C1 segment of cervical spinal cord (tissue), 14 donors: ENCODE measurements at places on chromosomes 13 and 19.

DNA sequence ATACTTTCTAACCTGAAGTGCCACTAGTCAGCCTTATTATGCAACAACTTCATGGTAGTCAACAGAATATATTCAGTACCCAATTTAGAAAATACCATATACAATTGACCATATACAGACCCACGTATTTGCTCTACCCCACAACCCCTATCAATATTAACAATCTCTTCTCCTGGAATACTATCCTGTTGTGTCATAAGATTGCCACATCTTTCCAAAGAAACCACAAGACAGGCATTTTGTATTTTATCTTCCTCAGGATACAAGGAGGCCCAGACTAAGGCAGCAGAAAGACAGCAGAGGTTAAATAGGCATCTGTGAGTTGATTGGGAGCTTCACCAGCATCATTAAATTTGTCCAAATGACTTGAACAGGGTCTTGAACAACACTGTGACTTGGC, 4.5 kb downstream of the SPART start:
- DNase-seq: no peak

- peak; percentile 29 for DNase-seq
Measured at GRCh38 chr19:39408392-39409207, 2.0 kb downstream of the ZFP36 start.

DNA sequence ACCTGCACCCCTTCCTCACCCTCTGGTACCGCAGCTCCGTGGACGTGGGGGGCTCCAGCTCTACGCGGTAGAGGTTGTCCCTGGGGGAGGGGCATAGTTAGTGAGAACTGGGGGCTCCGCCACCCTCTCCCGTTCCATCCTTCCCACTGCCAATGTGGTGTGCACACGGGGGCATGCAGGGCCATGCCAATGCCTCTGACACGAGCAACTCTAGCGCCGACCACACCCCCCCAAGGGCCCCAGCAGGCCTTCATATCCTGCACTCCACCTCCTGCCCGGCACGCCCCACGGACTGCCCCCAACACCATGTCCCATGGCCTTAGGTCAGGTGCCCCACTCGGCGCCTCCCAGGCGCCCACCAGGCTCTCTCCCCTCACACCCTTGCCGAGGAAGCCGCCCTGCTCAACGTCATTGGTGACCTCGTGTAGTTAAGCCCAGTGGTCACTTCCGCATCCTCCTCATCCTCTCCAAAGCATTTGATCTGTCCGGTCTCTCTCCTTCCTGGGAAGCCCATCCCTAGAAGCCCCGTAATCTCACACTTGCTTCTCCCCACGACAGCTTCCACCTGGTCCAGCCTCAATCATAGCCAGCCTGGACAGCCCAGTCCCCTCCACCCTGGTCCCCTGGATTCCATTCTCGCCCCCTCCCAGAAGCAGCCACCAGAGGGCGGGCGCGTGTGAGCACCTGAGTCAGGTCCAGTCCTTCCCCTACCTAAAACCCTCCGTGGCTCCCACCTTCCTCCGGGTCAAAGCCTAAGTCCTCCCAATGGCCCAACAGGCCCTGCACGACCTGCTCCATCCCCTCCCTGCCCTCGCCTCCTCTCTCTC, 2.1 kb downstream of the SEMA6B start:
- DNase-seq: no peak

- DNase-seq: no peak
Measured at GRCh38 chr13:46586751-46587514, 34.0 kb downstream of the LRCH1 start.

DNA sequence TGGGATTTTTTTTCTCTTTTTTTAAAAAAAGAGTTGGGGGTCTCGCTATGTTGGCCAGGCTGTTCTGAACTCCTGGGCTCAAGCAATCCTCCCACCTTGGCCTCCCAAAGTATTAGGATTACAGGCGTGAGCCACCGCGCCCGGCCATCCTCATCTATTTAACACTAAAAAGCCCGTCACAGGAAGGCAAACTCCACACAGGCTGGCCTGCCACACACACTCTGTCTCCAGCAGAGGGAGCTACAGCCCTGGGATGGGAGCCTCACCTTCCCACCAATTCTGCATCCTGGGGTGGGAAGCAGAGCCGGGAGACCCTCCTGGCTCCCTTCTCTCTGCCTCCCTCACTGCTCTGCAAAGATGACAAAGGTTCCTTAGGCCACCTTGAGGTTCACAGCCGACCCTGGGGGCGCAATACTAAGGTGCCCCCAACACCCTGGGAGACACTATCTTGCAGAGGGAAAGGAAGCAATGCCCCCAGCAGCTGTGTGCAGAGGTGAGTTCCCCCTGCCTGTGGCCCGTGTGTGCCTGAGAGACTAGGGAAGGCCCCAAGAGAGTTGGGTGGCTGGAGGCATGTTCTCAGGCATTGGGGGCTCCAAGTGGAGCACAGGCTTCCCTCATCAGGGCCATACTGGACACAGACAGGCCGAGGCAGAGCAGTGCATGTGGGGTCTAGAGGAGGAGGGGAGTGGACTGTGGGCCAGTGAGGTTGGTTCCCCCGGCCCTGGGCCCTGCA, 27.4 kb upstream of the TIMM44 start:
- DNase-seq: no peak

DNA sequence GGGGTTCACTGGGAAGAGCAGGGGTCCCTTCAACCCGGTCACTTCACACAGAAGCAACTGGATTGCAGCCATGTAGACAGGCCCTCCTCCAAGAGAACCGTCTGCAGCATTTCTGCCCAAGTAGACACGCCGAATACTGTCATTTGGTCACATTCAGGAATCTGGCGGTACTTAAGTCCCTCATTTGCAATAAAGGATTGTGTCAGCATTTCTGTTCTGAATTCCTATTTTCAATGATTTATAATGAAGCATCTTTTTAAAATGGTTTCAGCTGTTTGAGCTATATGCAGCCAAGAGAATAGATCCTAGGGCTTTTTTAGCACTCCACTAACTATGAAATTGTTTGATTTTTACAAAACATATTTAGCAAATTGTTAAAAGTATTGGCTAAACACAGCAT, 143.5 kb upstream of the SOX1 start:
- no peak for DNase-seq

- no peak for DNase-seq
Measured at GRCh38 chr19:4365791-4366665, 22.7 kb downstream of the MPND start.

DNA sequence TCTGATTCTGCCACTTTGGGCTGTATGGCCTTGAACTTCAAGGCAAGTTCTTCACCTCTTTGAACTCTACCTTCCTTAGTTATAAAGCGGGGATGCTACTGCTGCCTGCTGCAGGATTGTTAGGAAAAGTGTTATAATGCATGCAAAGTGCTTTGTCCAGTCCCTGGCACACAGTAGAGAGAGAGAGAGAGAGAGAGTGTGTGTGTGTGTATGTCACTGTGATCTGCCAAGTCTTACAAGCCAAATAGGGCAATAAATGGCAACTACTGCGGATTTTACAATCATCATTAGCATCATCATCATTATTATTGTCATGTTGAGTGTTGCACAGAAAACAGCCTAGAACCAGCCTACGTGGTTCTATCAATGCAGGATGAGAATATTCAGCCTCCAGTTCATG, 136.1 kb downstream of the ZDHHC20 start:
- no peak for DNase-seq

DNA sequence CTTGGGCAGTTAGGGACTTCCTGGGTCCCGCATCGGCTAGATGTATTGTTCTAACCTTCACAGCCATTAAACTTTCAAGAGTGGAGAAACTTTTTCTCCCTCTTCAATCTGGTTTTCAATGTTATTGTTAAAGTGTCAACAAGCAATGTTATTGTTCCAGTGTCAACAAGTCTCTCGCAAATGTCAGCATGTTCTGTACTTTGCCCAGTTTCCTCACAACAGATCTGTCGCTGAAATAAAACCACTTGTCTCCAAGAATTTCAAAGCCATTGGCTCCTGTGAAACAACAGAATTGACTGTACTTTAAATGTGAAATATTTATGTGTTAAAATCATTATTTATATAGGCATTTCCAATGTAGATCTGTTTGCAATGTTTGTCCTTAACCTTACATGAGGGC, 138.0 kb downstream of the ITGBL1 start:
- DNase-seq: no peak

GRCh38 chr19:855566-856120, 3.5 kb downstream of the ELANE start:
- DNase-seq: no peak

DNA sequence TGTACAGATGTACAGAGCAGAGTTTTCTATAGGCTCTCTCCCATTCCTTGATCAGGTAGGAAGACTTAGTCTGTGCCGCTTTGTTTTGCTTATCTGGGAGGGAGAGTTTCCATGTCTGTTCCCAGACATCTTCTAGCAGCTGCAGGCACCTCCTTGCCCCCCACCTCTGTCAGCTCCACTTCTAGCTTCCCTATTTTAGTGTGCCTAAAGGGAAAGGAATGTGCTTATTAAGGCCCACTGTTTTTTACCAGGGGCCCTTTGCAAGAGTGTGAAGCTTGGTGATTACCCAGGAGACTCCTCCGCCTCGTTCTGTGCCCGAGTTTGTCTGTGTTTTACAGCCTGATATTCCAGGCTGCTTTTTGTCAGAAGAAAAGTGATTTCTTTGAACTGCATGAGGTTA, 1984.4 kb downstream of the OLFM4 start:
- no peak for DNase-seq

GRCh38 chr13:94950303-94950702, 238.0 kb upstream of the SOX21 start:
- peak; percentile 4 for DNase-seq

- no peak for DNase-seq
Measured at GRCh38 chr13:98080280-98080679, 62.6 kb upstream of the FARP1 start.

- no peak for DNase-seq
Measured at GRCh38 chr13:71090990-71091389, 776.0 kb downstream of the DACH1 start.

GRCh38 chr13:27918041-27918917, 1.5 kb upstream of the PDX1 start:
- DNase-seq: no peak

DNA sequence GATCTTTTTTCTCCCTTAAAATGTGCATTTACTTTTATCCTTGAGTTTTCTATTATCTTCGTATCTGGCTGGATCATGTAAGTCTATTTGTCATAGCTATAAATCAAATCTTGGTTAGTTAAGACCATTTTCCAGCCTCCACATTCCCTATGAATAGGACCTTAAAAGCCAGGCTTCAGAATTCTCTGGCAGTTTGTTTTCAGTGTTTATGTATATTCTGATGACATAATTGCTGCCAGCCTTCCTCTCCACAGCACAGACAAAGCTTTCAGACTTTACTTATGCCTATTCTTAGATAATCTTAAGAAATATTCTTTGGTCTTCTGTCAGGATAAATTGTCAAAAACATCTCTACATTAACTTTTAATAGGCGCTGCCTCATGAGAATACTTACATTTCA, 870.8 kb upstream of the SPRY2 start:
- no peak for DNase-seq

DNA sequence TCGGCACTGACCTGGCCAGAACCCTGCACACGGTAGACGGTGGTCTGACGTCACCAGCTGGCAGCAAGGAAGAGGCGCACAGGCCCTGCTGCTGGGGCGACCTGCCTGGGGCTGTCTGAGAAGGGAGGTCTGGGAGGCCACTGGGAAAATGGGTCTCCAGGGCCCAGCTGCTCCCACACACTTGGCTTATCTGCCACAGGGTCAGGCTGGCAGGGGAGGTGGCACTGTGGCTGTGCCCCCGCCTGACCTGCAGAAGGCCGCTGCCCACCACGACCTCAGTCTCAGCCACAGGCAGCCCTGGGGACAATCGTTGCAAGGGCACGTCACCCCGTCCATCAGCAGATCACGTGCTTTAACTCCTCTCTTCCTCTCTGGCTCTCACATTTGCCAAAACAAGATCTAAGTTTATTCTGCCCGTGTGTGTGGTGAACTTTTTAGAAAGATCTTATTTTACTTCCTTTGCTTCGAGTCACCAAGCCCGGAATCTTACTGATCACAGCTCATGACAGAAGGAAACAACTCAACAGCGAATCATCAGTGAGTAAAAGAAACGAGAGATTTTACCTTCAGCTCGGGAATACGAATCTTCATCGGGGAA, 45.2 kb upstream of the RANBP3 start:
- DNase-seq: no peak

- DNase-seq: no peak
Measured at GRCh38 chr13:61728471-61728870, 312.8 kb upstream of the PCDH20 start.

- no peak for DNase-seq
Measured at GRCh38 chr19:48961673-48962028, 3.5 kb upstream of the FTL start.

DNA sequence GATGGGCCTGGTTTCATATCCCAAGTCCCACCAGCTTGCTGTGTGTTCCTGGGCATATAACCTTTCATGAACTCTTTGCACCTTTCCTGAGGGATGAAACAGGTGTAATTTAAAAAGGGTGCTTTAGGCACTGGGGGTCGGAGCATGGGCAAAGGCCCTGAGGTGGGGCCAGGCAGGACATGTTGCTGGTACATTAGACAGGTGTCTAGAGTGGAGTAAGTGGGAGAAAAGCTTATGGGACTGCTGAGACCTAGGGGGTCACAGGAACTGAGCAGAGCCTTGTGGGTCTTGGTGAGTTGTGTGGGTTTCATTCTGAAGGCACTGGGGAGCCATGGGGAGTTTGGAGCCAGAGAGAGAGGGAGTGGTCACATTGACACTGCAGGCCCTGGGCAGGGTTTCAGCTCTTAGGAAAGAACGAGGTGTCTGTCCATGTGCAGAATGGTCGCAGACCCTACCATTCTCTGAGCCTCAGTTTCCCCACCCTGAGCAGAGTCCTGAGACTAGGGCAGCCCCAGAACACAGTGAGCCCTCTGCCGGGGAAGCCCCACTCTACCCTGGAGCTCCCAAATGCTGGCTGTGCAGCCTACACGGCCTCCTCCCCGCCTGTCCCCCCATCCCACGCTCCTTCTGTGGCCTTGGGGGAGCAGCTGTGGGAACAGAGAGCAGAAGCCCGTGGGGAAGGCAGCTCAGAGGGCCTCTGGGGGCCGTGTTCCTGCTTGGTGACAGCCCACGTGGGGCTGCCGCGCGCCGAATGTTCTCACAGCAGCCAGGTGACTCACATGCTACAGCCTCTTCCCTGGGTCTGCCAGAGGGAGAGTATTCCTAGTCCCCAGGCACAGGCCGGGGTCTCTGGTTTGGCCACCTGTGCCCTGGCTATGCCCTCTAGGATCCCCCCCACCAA, 7.3 kb upstream of the HOMER3 start:
- no peak for DNase-seq

- no peak for DNase-seq
Measured at GRCh38 chr19:3440082-3440481, 40.2 kb downstream of the SMIM24 start.

GRCh38 chr19:1810439-1811160, 1.5 kb downstream of the ATP8B3 start:
- DNase-seq: no peak

- DNase-seq: no peak
Measured at GRCh38 chr19:41232686-41233085, 13.7 kb downstream of the AXL start.
